ENCODE measurements at places on chromosomes 1 and 21.

DNA sequence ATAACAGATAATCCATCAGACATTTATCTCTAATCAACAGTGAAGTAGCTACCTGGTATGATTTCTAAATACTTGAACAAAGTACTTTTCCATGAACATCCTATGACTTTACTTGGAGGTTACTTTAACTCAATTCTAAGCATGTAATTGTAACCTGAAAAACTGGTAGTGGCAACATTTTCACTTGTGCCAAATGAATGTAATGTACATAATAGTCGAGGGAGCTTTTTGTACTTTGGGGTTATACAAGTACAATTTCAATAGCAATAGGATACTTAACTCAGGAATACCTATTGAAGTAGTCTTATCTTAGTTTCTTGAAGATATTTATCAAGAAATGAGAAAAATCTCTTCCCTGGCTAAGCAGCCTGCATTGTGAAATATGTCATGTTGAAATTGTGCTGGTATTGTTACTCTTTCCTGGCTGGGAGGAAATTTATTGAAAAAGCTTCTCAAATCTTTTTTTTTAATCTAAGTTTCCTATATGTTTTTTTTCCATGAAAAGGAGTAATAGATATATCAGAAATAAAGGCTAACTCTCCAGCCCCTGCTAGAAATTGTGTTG is 33.7 kb upstream of the CACYBP start:
- DNase-seq, result no peak

DNA sequence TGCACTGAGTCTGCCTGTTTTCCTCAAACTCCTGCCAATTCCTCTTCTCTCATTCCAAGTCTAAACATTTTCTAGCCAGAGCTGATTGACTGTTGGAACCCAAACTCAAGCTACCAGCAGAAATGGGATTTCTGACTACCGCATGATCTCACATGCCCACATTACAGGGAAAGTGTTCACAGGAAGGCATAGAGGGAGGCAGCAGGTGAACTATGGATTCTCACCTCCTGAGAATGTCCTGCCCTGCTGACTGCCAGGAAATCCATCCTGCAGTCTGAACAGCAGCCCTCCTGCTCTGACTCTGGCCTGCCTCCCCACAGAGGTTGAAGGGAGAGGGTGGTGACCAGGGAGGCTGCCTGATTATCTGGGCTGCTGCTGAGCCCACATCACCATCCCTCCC is 22.5 kb downstream of the IQGAP3 start:
- no peak for DNase-seq

- DNase-seq, result peak; percentile 80
These were observed 126.9 kb downstream of the RNF220 start for GRCh38 chr1:44531785-44532566.

GRCh38 chr1:32770221-32770731 is 46.9 kb downstream of the YARS1 start:
- DNase-seq, result no peak

DNA sequence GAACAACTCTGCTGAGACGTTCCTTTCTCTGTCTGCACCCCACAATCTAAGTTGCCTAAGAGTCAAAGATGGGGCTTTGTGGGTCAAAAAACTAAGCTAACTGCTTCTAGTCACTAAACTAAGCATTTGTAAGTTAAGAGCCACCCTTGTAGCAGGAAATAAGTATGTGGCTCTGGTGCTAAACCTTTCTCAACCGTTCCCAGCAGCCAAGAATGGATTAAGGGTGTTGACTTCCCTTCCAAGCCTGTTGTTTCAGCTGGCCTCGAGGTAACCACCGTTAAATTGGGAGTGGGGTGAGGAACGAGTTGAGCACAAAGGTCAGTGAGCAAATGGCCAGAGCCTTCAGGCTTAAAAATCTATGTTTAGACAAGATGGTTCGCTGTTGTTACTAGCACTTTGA is 169.1 kb downstream of the TRIM33 start:
- no peak for DNase-seq

- no peak for DNase-seq
These were observed 36.9 kb upstream of the NEK7 start for GRCh38 chr1:198119906-198120305.

- peak; percentile 75 for DNase-seq
These were observed 6.3 kb upstream of the TMEM39B start for GRCh38 chr1:32066489-32066873.

DNA sequence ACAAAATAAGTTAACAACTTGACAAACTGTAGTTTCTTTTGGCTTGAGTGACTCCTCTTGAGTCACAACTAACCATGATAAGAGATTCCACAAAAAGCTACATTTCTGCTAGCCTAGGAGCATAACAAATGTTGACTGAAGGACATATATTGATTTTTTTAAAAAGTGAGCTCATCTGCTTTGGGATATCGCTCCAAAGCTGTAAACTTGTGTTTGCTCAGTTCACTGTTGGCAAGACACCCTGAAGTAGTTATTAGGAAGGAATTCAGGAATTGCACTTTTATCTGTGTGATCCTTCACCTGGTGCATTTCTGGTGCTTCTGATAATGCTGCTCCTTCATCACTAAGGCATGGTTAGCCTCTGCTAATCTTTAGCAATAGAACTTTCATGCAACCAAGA is 23.7 kb downstream of the RWDD3 start:
- DNase-seq, result peak; percentile 11

DNA sequence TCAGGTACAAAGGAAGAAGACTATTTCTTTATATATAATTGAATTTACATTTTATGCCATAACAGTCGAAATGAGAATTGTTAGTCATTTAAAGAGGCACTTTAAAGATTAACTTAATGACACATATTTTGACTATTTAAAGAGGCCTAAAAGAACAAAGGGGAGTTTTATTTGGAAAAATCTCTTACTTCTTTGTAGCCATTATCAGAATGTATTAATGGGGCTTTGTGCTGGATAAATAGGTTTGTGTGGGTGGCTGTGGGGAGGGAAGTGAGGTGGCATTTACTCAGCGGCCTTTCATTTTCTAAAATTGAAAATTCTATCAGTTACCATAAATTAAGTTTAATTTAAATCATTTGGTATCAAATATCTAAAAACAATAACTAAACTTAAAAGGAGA is 462.2 kb upstream of the CXADR start:
- DNase-seq, result no peak

DNA sequence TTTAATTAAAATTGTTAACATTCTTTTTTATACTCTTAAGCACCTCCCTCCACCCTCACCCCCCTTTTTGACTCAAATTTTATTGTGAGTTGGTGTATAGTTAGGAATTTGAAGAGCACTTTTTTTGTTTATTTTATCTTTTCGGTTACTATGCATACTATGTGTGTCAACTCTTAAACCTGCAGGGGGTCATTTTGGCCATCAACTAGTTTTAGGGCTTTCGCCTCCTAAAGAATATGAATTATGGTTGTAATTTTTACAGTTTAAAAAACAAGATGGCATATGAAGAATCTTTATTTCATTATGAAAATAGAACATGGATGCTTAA is 9.7 kb downstream of the BACH1 start:
- no peak for DNase-seq

DNA sequence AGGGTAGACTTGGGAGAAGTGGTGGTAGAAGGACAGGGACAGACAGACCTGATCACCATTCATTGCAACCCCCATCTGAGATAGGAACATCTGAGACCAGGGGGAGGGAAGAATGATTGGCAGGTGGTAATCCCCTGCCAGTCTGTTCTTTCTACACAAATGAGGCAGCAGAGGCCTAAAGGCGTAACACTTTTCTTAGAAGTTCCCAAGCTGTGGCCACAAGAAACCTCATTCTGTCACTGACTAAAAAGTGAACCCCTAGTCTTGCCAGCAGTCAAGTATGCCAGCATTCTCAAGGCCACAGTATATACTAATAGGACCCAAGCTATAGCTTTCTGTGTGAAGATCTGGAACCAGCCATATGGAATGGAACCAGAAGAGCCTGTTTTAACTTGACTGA is 638.0 kb downstream of the KCNT2 start:
- no peak for DNase-seq

GRCh38 chr21:15754640-15755039 is 24.9 kb downstream of the USP25 start:
- DNase-seq, result no peak

GRCh38 chr1:83860490-83861221 is 138.3 kb downstream of the TTLL7 start:
- DNase-seq, result no peak

DNA sequence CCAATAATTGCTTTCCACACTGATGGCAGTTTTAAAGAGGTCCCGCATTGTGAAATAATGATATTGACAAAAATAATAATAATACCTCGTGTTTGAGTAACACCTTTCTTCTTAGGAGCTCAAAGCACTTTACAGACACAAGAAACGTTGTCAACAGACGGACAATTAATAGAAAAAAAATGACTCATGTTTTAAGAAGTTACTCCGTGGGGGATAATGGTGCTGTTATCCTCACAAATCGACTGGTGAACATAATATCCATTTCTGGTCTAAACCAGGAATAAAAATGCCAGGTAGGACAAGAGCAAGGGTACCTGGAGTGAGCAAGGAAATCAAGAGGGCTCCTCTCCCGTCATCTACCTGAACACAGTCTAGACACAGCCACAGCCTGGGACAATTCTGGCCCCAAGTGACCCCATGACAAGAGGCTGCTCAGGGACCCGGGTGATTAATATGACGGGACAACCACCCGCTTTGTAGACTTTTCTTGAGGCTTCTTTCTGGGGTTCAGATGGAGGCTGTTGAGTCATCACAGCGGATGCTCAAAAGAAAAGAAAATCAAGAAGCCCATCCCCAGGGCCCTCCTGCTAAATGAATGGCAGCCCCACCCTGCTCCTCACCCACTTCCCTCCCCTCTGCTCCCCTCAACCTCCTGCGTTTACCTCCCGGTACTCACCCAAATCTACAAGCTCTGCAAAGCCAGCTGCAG is 146.2 kb upstream of the IRF2BP2 start:
- DNase-seq, result no peak

DNA sequence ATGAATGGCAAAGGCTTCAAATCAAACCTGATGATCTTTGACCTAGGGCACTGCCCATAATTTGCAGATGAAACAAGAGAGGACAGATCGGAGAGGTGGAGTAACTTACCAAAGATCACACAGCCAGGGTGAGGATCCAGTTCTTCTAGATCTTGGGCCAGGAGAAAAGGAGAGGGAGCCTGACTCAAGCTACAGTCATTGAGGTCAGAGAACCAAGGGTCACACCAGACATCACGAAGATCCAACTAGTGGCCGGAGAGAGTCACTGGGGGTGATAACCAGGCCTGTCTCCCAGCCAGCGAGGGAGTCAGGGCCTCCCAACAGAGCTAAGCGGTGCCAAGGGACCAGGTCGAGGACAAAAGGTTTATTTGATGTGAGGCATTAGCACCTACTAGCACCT is 115.0 kb downstream of the RIPK4 start:
- no peak for DNase-seq

GRCh38 chr1:12372180-12372579 is 142.3 kb downstream of the VPS13D start:
- no peak for DNase-seq

GRCh38 chr1:213828867-213829266 is 158.9 kb upstream of the PROX1 start:
- no peak for DNase-seq

GRCh38 chr21:36589352-36589971 is 109.5 kb upstream of the SIM2 start:
- DNase-seq, result no peak

GRCh38 chr21:44589586-44590305 is 2.6 kb downstream of the KRTAP10-6 start:
- DNase-seq, result no peak

GRCh38 chr21:36694593-36695282 is 4.2 kb upstream of the SIM2 start:
- DNase-seq, result no peak

DNA sequence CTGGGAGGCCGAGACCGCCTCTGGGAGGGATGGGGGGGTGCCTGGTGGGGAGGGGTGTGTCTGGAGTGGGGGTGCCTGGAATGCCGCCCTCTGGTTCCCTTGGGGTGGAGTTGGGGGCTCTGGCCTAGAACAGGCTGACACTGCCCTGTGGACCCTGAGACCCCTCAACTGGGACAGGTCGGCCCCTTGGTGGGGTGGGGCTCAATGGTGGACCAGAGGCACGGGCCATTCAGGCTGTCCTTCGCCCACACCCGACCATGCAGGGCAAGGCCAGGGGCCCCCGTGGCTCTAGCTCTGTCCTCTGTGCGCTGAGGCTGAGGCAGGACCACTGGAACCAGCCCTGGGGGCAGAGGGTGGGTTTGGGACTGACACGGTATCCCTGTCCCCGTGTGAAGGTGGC is 14.7 kb downstream of the PFKL start:
- no peak for DNase-seq

DNA sequence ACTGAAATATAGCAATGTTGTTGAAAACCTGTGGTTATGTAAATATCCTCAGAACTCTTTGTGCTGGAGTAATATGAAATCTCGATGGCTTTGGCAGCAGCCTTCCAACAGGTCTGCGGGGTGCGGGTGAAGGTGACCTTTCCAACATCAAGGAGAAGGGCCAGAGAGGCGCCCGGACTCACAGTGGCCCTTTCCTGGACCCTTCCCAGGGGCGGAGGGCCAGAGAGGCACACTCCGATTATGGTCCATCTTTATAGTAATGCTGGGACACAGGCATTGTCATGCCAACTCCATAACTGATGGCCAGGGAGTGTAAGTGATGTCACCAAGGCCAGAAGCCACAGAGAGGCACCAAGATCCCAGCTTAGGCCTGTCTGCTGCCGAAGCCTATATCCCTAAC is 18.1 kb downstream of the SLC37A1 start:
- no peak for DNase-seq

GRCh38 chr1:61784726-61785125 is 42.4 kb downstream of the PATJ start:
- no peak for DNase-seq

DNA sequence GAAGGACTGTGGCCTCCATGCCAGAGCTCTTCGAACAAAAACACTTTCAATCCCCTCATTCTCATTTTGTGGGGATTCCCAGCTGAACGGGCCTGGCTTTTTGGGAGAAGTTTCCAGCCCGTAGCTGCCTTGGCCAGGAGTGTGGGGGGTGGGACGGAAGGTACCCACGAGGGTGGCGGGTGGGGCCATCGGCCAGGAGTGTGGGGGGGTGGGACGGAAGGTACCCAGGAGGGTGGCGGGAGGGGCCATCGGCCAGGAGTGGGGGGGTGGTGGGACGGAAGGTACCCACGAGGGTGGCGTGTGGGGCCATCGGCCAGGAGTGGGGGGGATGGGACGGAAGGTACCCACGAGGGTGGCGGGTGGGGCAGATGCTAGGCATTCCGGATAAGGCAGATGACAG is 71.7 kb upstream of the ZBTB18 start:
- no peak for DNase-seq

- no peak for DNase-seq
These were observed 7.5 kb upstream of the PTPN7 start for GRCh38 chr1:202167708-202168415.

- DNase-seq, result no peak
These were observed 3.7 kb upstream of the KLHDC9 start for GRCh38 chr1:161094481-161094880.

GRCh38 chr1:66585002-66585401 is 51.0 kb downstream of the SGIP1 start:
- no peak for DNase-seq
